Metanephros (tissue), 2 donors: ENCODE measurements at places on chromosomes 7 and 10. TPM values are rescaled to one million over a fixed set of nuclear protein-coding genes. Genes with fewer than 3 reads are reported as not detected.

The PODXL gene
- total RNA-seq, result 127 TPM

The DOCK4 gene
- total RNA-seq, result 46.9 TPM

The HTR5A gene
- total RNA-seq, result not detected

The CC2D2B gene
- 3.8 TPM for total RNA-seq

The ASZ1 gene
- not detected for total RNA-seq

The GPER1 gene
- 6.0 TPM for total RNA-seq

The HSPA12A gene
- 26.6 TPM for total RNA-seq

The TAC1 gene
- 1.1 TPM for total RNA-seq
